HL-60 (cell line): ENCODE measurements at places on chromosomes 11 and 22.

GRCh38 chr11:134502153-134502550 is 90.1 kb upstream of the B3GAT1 start:
- no peak for DNase-seq

DNA sequence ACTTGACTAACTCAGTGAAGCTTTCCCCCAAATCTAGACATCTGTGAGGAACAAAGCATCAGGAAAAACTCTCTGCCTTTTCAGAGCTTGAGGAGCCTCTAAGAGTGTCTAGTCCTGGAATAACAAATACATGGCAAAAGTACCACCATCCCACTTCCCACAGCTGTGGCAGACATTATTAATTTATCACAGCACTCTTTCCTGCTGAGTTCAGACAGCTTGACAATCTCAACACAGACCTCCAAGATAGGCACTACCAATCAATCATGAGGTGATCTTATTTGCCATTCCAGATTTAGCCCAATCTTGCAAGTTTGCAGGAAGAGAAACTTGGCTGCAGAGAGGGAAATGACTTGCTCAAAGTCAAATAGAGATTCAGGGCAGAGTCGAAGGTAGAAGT is 202.8 kb downstream of the MN1 start:
- DNase-seq: no peak

- DNase-seq: no peak
These were observed 961.6 kb downstream of the TBC1D22A start for GRCh38 chr22:47724030-47724429.

DNA sequence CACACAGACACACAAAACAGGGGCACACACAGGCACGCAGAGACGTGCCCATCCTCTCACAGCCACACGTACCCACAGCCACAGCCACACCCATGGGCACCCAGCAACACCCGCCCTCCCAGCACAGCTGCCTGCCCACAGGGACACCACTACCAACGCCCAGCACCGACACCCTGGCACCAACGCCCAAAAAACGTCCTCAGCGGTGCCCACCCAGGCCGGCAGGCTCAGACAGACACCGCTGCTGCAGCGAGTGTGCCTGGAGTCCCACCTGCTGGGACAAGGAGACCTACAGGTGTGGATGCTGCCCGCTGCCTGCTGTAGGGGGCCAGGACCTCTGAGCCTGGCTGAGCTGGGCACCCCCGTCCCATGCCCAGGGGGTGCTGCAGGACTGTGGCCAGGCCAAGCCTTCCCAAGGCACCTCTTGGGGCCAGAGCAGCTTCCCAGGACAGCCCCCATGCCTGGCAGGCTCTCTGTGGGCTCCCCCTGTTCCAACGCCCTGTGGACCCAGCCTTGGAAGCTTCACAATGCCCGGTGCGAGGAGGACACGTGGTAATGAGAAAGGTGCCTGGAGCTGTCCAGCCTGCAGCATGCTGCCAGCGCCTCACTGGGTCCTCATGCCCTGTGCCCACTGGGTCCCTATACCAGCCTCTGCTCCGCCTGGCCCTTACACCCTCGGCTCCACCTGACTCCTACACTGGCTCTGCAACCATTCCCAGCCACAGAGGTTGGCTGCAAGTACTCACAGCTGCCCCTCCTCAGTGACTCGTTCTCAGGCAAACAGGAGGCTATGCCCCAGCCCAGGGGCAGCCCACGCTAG is 45.8 kb upstream of the TH start:
- no peak for DNase-seq

DNA sequence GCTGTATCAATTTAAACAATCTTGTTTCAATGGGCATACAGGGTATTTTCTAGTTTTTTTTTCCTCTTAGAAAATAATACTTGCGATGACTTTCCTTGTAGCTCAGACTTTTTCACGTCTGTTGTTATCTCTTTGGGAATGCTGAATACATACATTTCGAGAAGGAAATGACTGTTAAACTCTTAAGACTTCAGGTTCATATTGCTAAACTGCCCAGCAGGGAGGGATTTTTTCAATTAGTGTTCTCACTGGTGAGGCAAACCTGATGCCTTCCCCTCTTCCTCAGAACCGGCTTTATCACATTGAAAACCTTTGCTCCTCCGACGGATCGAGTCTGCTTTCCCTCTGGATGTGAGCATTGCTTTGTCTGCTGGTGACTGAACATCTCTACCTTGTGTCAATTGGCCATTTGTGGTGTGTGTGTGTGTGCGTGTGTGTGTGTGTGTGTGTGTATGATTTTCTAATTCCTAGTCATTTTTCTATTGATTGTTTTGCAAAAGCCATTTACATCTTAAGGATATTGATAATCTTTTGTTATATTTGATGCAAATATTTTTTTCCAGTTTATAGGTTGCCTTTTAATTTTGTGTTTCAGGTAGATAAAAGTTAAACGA is 6.6 kb downstream of the NEAT1 start:
- peak; percentile 49 for DNase-seq

DNA sequence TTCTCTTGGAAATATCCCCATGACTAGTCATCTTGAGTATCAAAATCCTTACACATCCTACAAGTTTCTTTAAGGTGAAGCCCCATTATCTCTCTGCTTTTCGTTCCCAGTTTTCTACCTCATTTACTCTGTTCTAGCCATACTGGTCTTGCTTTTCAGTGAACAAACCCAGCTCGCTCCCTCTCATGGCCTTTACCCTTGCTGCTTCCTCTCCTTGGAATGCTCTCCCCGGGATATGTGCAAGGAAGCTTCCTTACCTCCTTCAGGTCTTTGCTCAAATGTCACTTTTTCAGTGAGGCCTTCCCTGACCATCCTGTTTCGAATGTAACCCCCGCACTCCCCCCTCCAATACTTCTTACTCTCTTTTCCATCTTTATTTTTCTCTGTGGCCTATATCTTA is 331.8 kb downstream of the DYNC2H1 start:
- no peak for DNase-seq

GRCh38 chr11:73347067-73347466 is 29.1 kb upstream of the RELT start:
- no peak for DNase-seq

GRCh38 chr22:35887296-35887875 is 141.2 kb downstream of the RBFOX2 start:
- no peak for DNase-seq

GRCh38 chr11:79159657-79160450 is 281.0 kb downstream of the TENM4 start:
- no peak for DNase-seq

DNA sequence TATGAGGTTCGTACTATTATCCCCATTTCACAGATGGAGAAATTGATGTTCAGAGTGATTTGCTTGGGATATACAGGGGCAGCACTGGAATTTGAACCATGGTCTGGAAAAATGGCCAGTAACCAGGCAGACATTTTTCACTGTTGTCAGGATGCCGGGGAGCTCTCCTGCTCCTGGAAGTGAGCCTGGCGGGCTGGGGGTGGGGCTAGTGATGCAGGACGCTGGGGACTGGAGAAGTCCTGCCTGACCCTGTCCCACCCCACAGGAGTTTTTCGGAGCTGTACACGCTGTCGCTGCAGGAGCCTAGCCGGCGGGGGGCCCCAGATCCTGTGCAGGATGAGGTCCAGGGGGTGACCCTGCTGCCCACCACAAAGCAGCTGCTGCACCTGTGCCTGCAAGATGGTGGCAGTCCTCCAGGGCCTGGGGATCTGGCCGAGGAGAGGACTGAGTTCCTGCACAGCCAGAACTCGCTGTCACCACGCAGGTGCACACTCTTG is 11.1 kb downstream of the SIPA1 start:
- DNase-seq: no peak

- no peak for DNase-seq
These were observed 801.7 kb downstream of the TBC1D22A start for GRCh38 chr22:47564158-47564450.

- no peak for DNase-seq
These were observed 2.4 kb upstream of the HEPHL1 start for GRCh38 chr11:94018721-94019120.

- no peak for DNase-seq
These were observed at the start of gene PTH for GRCh38 chr11:13495929-13496328. Gene PTH (minus strand): TSS chr11:13495997. CDS start chr11:13492855, 3,142 bp downstream.

DNA sequence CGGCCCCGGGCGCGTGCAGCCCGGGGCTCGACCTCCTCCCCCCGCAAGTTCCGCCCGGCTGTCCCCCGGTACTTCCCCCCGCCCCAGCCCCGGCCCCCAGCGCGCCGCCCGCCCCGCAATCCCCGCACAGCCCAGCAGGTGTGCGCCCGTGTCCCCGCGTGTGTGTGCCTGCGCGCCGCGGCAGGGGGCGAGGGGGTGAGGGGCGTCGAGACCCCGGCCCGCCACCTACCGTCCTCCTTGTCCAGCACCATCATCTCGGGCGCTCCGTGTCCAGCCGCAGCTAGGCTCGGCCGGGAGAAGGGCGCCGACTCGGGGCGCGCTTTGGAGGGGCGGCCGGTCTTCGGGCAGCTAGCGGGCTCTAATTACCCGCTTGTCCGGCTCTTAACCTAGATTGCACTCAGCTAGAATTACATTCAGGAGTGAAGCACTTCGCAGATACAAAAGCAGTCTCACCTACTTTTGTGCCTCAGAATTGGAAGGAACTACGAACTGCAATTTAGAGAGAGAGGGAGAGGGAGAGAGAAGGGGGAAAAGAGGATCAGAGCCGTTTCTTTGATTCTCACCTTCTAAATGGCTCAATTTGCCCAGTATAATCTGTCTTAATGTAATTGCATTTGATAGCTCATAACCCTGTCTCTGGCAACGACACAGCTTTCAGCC is 439 bp downstream of the LMO1 start:
- no peak for DNase-seq

DNA sequence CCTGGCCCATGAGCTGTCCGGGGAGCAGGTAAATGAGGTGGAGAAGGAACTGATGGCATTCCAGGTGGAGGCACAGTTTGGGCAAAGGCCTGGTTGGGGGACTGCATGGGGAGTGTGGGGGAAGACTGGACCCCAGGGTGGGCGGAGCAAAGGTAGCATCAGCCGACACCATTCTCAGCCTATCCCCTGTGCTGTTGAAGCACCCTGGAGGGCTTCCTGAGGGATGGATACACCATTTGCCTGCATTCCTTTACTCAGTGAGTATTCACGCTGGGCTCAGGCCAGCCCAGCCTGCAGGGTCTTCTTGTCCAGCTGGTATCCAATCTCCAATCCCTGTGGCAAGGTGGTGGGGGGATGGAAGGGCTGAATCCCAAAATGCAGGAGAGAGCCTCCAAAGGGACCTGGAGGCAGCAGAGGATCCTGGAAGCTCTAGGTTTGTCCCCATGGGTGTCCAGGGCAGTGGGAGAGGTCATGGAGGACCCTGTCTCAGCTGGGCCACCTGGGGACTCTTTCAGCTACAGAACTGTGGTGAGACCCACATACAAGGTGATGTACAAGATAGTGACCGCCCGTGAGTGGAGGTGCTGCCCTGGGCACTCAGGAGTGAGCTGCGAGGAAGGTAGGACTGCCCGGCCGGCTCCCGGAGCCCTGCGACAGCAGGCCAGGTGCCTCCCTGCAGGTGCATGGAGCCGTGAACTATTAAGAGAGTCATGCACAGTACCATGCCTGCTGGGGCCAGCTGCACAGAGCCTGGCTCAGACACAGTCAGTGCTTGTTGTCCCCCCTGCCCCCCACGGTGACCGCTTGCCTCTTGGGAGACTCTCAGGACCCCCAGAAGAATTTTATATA is 9.5 kb downstream of the EMID1 start:
- no peak for DNase-seq

DNA sequence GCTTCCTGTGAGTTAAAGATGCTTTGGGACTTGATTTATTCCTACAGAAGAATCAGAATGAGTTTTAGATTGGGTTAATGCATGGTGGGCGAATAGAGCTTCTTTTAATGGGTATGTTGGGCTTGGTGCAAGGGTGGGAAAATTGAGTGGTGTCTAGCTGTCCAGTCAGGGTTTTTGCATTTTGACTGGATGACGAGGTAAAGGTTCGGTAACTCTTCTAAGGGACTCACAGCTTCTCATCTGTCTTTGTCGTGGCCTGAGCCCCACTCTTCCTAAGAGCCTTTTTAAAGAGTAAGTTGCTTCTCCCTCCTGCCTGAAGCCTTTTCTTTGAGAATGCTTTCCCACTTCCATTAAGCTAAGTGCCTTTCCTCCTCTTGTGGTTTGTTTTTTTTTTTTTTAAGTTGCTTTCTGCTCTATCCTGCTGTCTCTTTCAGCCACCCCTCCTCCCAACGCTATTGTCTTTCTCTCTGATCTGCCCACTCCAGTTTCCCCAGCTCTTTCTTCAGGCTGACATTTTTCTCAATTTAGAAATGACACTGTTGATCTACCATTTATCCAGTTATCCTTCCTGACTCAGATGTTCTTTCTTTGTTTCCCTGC is 1.1 kb downstream of the DPF2 start:
- DNase-seq: no peak

DNA sequence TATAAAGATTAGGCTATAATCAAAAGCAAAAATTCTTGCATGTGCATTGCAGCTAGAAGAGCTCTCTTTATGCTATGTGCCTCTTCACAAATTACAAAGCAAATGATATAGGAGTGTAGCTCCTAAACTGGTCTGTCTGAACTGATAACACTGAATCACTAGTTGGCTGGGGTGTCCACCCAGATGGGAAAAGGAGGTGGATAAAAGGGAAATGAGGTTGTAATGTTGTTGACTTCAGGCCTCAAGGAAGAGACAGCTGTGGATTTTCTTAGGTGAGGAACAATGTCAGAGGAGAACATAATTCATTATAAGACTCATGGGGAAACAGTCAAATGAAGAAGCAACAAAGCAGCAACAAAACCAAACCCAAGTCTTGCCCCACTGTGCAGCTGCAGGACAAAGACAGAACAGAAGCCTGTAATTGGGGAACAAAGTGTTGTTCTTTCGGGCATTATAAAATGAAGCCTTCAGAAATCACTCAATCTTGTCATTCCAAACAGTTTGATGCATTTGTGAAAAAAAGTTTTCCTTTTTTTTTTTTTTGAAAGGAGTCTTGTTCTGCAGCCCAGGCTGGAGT is 130.1 kb upstream of the DDI1 start:
- DNase-seq: no peak

GRCh38 chr22:42072606-42073330 is 1.3 kb upstream of the PHETA2 start:
- no peak for DNase-seq

GRCh38 chr11:105867742-105868141 is 154.3 kb downstream of the MSANTD4 start:
- no peak for DNase-seq

- DNase-seq: no peak
These were observed 1.2 kb downstream of the CYTH4 start for GRCh38 chr22:37283393-37283937.

- DNase-seq: no peak
These were observed 29.6 kb upstream of the L3MBTL2 start for GRCh38 chr22:41175546-41175945.

GRCh38 chr11:27705873-27706820 is 5.9 kb upstream of the BDNF start:
- no peak for DNase-seq
